Cerebellar cortex (tissue), 1 donor: ENCODE measurements at places on chromosomes 12 and 14.

GRCh38 chr14:22018890-22019289 lies 345.3 kb upstream of the OR4E1 start:
- no peak for DNase-seq

GRCh38 chr14:96160913-96161310 lies 43.7 kb upstream of the BDKRB2 start:
- no peak for DNase-seq

- no peak for DNase-seq
Measured at GRCh38 chr12:47767216-47767724, 5.8 kb upstream of the SLC48A1 start.

GRCh38 chr14:69023035-69023434 lies 43.9 kb upstream of the ACTN1 start:
- no peak for DNase-seq

- peak; percentile 45 for DNase-seq
Measured at GRCh38 chr12:113647048-113647447, 175.4 kb upstream of the LHX5 start.

DNA sequence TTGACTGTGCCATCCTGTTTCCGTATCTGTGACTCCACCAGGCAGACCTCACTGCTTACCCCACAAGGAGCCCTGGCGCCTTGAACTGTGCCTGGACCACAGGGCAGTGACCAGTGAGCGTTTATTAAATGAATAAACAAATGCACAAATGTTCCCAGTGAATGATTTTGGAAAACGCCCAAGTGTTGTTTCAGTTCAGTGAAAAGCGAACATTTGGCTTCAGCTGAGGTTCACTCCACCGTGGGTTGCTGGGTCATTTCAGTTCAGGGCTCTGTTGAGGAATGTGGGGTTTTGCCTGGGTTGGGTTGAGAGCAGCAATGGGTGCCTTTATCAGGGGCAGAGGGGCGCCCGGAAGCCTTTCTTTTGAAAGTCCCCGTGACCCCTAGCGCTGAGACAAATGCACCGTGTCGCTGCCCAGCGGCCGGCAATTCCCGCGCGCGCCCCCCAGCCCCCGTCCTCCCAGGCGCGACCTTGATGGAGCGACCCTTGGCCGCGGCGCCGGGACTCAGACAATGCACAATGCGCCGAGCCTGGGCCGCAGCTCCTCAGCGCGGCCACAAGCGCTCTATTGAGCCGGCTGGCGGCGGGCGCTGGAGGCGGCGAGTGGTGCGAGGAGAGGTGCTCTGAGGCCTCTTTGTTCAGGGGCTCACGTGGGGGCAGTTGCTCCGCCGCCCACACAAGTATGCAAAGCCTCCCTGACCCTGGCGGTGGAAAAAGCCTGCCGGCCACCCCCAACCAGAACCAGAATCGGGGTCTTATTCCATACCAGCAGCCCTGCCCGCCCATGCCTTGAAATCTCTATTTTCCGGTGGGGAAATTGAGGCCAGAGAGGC lies 40.5 kb upstream of the CLMN start:
- DNase-seq: peak; percentile 2

DNA sequence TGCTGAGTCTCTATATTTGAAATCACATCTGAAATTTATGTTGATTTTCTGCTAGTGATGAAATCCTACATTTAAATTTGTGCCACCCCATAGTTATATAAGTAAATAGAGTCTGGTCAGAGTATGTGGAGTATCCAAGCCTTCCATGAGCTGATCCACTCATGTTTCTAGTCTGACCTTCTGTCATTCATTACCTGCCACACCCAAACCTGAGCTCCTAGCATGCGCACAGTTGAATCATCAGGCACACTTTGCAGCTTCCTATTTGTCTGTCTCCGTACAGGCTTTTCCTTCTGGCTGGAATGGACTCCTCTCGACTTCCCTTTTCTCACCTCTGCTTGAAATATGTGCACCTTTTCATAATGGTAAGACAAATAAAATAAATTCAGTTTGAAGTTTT lies 45.3 kb upstream of the LRIG3 start:
- no peak for DNase-seq

- no peak for DNase-seq
Measured at GRCh38 chr14:41350476-41350875, 256.2 kb upstream of the LRFN5 start.
